ENCODE measurements at places on chromosomes 2 and 18. TPM values are rescaled to one million over a fixed set of nuclear protein-coding genes. Genes with fewer than 3 reads are reported as not detected.
A peak's percentile ranks its signal among the peaks of the same experiment; 100 is the strongest.

DNA sequence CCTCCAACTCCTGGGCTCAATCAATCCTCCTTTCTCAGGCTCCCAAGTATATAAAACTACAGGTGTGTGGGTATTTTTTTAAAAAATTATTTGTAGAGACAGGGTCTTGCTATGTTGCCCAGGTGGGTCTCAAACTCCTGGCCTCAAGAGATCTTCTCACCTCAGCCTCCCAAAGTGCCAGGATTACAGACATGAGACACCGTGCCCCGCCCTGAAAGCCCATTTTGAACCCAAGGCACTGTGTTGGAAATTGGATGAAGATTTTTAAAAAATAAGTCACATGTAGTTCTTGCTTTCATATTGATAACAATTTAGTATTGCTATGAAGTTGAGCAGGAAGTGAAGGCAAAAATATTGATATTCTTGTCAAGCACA is 472.5 kb upstream of the TNP1 start:
- no peaks in the 10 kb centered on the region for H3K4me1 ChIP-seq
- no peak overlapping the region for H3K4me3 ChIP-seq
- H3K27ac ChIP-seq: no peak overlapping the region

- H3K27me3 ChIP-seq: no peaks in the 10 kb centered on the region
- peak; percentile 55 for DNase-seq
- peak overlapping the region; percentile 92 for H3K4me3 ChIP-seq
- no peaks in the 10 kb centered on the region for H3K36me3 ChIP-seq
- H3K27ac ChIP-seq: peak overlapping the region; percentile 94
- no peaks in the 10 kb centered on the region for H3K4me1 ChIP-seq
Measured at GRCh38 chr2:222861411-222862105, 722 bp downstream of the ACSL3 start.

GRCh38 chr2:38502107-38502506 is 100.6 kb downstream of the HNRNPLL start:
- H3K36me3 ChIP-seq: no peaks in the 10 kb centered on the region
- H3K4me1 ChIP-seq: no peaks in the 10 kb centered on the region
- no peak overlapping the region for H3K4me3 ChIP-seq
- no peak for DNase-seq
- H3K27me3 ChIP-seq: no peaks in the 10 kb centered on the region

GRCh38 chr2:50820176-50820575 is 211.8 kb downstream of the NRXN1 start:
- no peaks in the 10 kb centered on the region for H3K36me3 ChIP-seq
- no peak overlapping the region for H3K4me3 ChIP-seq
- H3K27me3 ChIP-seq: no peaks in the 10 kb centered on the region
- no peak overlapping the region for H3K27ac ChIP-seq
- no peak for DNase-seq
- H3K4me1 ChIP-seq: no peaks in the 10 kb centered on the region

DNA sequence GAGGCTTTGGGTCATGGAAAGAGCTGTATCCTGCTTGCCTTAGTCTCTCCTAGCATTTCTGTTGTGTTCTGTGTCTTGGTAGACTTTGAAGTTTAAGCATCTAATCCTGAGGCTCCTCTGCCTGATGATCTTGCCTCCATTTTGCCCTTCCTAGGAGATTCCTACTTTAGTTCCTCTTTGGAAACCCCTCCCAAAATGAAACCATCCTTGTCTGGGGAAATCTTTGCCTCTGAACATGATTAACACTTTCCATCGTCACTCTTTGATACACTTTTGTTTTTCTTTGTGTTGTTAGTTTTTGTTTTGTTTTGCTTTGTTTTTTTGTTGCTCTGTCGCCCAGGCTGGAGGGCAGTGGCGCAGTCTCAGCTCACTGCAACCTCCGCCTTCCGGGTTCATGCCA is 9.2 kb downstream of the ATG16L1 start:
- H3K4me1 ChIP-seq: no peaks in the 10 kb centered on the region
- no peak for DNase-seq
- no peak overlapping the region for H3K27ac ChIP-seq
- no peak overlapping the region for H3K4me3 ChIP-seq
- peaks cover 48% of the 10 kb centered on the region for H3K36me3 ChIP-seq

GRCh38 chr2:65775839-65776238 is 343.4 kb upstream of the SPRED2 start:
- no peak overlapping the region for H3K27ac ChIP-seq
- no peaks in the 10 kb centered on the region for H3K4me1 ChIP-seq
- H3K27me3 ChIP-seq: no peaks in the 10 kb centered on the region
- H3K4me3 ChIP-seq: no peak overlapping the region
- H3K36me3 ChIP-seq: no peaks in the 10 kb centered on the region

- H3K4me1 ChIP-seq: no peaks in the 10 kb centered on the region
- no peaks in the 10 kb centered on the region for H3K36me3 ChIP-seq
- H3K27ac ChIP-seq: no peak overlapping the region
- no peak for DNase-seq
- no peaks in the 10 kb centered on the region for H3K27me3 ChIP-seq
Measured at GRCh38 chr18:32439802-32440201, 30.9 kb downstream of the GAREM1 start.

DNA sequence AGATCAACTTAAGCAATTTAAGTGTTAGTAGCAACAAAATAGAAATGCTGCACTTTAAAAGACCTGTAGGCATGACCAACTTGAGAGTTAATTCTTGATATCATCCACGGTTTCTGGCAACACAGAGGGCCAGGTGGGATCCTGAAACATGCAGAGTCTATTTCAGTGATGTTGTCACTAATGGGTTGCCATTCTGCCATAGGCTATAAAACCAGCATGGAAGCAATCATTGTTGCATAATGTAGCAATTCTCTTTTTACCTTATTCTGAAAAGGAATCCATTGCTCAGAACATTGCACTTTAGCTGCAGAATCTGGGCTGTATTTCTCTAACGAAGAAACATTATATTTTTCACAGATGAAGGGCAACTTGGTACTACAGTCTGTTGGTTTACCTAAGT is 53.9 kb upstream of the CD302 start:
- no peak for DNase-seq
- H3K4me1 ChIP-seq: no peaks in the 10 kb centered on the region

DNA sequence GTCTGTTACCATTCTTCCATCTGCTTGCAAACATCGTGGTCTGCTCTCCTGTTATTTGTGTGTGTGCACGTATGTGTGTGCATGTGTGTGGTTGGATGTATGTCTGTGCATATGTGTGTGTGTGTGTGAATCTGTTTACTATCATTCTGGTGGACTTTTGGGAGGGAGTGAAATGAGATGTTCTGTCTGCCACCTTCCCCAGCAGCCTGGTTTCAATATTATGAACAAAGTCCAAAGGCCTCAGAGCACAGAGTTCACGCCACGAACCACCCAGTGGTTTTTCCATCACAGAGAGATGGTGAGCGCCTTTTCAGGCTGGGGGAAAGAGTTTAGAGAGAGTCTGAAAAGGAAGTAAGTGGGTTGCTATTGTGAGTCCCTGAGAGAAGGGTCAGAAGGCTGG is 67.1 kb upstream of the YWHAQ start:
- no peaks in the 10 kb centered on the region for H3K4me1 ChIP-seq
- no peaks in the 10 kb centered on the region for H3K27me3 ChIP-seq
- no peaks in the 10 kb centered on the region for H3K36me3 ChIP-seq
- no peak overlapping the region for H3K27ac ChIP-seq

DNA sequence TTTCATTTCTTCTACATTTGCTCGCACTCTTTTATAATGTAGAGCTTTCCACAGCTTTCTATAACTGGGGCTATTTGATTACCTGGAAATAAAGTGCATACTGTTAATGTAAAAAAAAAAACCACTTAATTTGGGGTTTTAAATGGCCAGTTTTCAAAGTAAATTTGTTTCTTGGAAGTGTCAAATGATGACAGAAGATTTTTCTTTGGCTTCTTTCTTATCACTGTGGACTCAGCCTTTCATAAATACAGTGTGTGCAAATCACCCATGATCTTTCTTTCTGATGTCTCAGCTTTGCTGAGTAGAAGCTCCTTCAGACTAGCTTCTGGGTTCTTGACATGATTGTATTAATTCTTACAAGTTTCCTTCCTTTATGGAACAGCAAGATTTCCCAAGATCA is 525.6 kb downstream of the PARD3B start:
- no peaks in the 10 kb centered on the region for H3K4me1 ChIP-seq
- no peaks in the 10 kb centered on the region for H3K36me3 ChIP-seq
- H3K4me3 ChIP-seq: no peak overlapping the region
- H3K27ac ChIP-seq: no peak overlapping the region
- no peak for DNase-seq

DNA sequence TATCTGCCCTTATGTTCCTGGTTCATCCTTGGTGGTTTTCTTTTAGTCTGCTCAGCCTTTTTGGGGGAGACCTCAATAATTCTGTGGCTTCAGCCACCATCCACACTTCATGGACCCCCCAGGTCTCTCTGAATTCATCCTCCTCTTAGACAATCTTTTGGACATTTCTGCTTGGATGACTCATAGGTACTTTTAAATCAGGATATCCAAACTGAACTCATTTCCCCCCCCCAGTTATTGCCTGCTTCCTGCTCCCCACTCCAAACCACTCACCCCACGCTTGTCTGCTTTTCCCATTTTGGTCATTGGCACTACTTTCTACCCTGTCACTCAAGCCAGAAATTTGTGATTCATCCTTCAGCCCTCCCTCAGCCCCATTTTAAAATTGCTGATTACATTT is 78.5 kb downstream of the TANC1 start:
- H3K4me3 ChIP-seq: no peak overlapping the region
- no peaks in the 10 kb centered on the region for H3K27me3 ChIP-seq
- no peak for DNase-seq

GRCh38 chr2:118112771-118113334 is 24.6 kb downstream of the INSIG2 start:
- no peak overlapping the region for H3K4me3 ChIP-seq
- no peaks in the 10 kb centered on the region for H3K36me3 ChIP-seq
- H3K27me3 ChIP-seq: no peaks in the 10 kb centered on the region
- no peak overlapping the region for H3K27ac ChIP-seq
- no peak for DNase-seq

DNA sequence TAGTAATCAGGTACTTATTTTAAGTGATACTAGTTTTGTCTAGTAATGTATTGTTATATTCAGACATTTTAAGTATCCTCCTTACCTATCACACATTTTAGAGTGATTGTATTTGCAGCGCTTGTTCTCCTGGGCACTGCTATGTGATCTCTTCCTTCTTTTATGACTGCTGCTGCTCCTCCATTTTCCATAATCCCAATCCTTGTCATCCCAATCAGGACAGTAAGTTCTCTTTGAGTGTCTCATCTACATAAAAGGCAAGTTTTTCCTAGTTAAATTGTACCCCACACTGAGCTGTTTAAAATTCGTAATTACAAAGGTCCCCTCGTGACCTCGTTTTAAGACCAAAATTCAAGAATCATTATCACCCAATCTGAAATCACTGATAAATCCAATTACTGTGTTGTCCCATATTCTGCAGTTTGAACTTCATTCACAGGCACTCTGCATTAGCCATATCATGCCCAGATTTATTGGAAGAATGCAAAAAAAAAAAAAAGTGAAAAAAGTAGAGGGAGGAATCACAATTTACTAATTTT is 2.8 kb downstream of the CLK1 start:
- no peak for DNase-seq
- peaks cover 13% of the 10 kb centered on the region for H3K4me1 ChIP-seq
- H3K36me3 ChIP-seq: peaks cover 33% of the 10 kb centered on the region
- peak overlapping the region; percentile 79 for H3K4me3 ChIP-seq
- H3K27me3 ChIP-seq: no peaks in the 10 kb centered on the region

DNA sequence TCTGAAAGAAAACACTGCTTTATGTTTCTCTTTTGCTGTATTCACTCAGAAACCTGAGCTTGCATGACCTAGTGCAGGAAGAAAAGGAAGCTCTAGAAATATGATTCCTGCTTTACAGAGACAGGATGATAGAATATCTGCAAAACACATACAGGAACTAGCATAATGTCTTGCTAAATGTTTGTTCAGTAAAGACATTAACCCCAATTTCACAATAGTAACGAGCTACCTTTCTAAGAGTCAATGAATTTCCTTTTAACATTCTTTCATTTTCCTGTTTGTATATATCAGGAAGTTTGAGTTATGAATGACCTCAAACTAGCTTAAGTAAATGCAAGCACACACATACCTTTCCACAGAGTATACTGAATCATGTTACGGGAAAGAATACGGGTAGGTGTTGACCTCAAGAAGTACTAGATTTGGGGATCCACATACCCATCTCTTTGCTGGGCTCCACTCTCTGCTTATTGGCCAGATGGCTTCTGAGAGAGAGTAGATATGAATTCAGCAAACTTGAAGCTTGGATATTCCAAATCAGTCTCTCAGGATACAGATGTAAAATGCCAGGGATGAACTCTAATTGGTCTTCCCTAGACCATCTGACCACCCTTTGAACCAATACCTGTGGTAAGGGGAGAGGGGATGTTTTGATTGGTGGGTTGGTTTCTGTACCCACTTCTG is 18.2 kb upstream of the ACSL3 start:
- no peaks in the 10 kb centered on the region for H3K27me3 ChIP-seq
- H3K4me3 ChIP-seq: no peak overlapping the region
- no peaks in the 10 kb centered on the region for H3K36me3 ChIP-seq
- H3K4me1 ChIP-seq: peaks cover 10% of the 10 kb centered on the region
- no peak overlapping the region for H3K27ac ChIP-seq

- H3K36me3 ChIP-seq: no peaks in the 10 kb centered on the region
- no peak overlapping the region for H3K27ac ChIP-seq
- no peaks in the 10 kb centered on the region for H3K4me1 ChIP-seq
- H3K4me3 ChIP-seq: no peak overlapping the region
- DNase-seq: no peak
Measured at GRCh38 chr2:24409171-24409570, 48.8 kb upstream of the ITSN2 start.

- no peaks in the 10 kb centered on the region for H3K36me3 ChIP-seq
- no peaks in the 10 kb centered on the region for H3K4me1 ChIP-seq
- no peak overlapping the region for H3K27ac ChIP-seq
- no peaks in the 10 kb centered on the region for H3K27me3 ChIP-seq
- no peak for DNase-seq
Measured at GRCh38 chr2:493228-493627, 184.0 kb downstream of the TMEM18 start.

DNA sequence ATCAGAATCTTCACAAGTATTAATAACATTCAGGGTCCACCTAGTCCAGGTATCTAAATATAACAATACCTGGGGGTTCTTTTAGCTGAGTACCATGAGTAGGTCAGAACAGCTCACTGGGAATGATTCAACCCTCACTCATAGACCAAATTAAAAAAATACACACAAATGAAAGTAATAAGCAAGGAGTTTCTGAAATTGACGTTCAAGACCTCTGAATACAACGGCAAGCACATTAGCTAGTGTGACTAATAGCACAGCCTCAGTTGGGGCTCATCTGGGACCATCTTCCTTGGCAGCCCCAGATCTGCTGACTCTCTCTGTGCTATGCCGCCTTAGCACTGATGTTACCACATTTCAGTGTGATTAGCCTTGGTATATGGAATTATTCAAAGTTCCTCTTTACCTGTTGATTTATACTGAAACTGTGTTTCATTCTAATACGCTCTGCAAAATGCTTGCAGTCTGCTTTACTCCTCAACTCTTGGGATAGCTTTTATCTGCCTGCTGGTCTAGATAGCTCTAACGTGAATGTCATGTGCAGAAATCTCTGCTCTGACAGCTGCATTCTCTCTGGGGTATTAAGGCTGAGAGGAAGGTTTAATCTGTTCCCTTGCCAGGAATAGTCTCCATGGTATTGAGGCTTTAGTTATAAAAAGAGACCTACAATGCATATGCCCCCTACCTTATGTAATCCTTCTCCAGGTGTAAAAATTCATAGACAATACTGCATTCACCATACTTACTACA is 153.3 kb downstream of the METTL4 start:
- no peaks in the 10 kb centered on the region for H3K36me3 ChIP-seq
- H3K27ac ChIP-seq: no peak overlapping the region
- H3K27me3 ChIP-seq: no peaks in the 10 kb centered on the region
- DNase-seq: no peak
- H3K4me3 ChIP-seq: no peak overlapping the region

The SERPINB3 gene
- total RNA-seq: not detected

The DIS3L2 gene
- 18.3 TPM for total RNA-seq

The CDK15 gene
- not detected for total RNA-seq

The LIPG gene
- total RNA-seq: 36.3 TPM

The GLI2 gene
- total RNA-seq: 0.09 TPM

The FAM110C gene
- total RNA-seq: 9.3 TPM

The TRMT61B gene
- total RNA-seq: 7.3 TPM

The LONRF2 gene
- 2.1 TPM for total RNA-seq
